ENCODE measurements at places on chromosomes 6 and 20.

GRCh38 chr6:7674291-7674690 is 51.6 kb upstream of the BMP6 start:
- DNase-seq, result no peak

- no peak for DNase-seq
Measured at GRCh38 chr6:3635482-3635881, 116.0 kb downstream of the PXDC1 start.

GRCh38 chr6:43142101-43142500 is 29.0 kb upstream of the SRF start:
- DNase-seq, result peak; percentile 56

DNA sequence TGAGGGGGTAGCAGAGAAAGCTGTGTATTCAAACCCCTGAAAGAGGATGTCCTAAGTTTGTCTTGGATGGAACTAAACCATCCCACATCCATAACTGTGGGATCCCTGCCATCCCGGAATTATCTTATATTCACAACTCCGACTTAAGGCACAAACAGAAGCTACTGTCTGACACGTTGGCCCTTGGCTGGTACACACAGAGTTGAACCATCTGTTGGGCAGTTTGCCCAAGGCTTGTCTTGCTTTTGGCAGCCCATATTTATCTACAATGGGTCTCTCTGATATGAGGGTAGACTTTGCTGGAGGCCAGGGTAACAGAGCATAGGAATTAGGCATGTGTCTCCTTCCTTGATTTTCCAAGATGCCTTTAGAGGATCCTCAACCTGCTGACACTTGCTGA is 116.6 kb upstream of the PROKR2 start:
- no peak for DNase-seq

DNA sequence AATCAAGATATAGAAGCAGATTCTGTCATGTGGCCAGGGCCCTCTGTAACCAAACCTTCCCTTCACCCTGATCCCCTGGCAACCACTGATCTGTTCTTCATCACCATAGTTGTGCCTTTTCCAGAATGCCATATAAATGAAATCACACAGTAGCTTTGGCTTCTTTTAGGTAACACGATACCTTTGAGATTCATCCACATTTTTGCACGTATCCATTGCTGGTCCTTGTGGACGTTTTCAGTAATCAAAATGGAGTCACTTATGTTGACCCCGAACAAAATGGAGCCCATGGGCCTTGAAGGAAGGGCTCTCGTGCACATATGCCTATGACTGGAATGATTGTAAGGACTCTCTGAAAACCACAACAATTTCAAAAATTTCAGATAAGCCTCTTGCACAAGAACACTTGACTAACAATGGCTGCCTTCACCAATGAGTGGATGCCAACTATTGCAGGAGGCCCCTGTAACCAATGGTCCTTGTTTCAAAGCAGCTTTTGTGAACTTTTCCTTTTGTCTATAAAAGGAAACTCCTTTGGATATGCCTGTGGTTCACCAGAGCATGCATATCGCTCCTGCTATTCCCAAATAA is 84.3 kb upstream of the RALY start:
- no peak for DNase-seq

DNA sequence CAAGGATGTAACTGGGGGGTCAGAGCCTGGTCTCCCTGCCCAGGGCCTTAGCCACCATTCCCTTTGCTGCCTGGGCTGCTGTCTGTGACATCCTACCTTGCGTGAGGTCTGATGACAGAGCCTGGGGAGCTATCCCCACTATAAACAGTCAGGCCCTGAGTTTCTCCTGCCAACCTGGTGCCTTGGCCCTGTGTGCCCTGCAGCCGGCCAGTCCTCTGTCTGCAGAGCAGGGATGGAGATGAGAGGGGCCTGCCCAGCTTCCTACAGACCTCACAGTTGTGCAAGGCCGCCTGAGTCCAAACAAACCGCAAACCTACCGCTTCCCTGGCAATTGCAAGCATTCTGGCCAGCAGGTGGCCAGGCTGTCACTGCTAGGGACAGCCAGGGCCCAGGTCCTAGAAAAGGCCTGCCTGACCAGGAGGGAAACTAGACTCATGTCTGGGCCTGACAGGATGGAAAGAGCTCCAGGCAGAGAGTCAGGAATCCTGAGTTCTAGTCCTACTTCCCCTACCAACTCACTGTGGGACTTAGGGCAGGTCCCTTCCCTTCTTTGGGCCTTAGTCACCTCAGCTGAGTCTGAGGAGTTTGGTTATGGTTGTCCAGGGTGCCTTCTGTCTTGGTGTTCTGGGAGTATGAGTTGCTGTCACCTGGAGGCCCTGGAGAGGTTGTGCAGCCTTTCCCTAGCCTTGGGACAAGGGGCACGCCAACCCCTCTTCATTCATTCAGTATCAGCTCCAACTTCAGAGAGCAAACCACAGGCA is 86.2 kb downstream of the VEGFA start:
- DNase-seq, result no peak

DNA sequence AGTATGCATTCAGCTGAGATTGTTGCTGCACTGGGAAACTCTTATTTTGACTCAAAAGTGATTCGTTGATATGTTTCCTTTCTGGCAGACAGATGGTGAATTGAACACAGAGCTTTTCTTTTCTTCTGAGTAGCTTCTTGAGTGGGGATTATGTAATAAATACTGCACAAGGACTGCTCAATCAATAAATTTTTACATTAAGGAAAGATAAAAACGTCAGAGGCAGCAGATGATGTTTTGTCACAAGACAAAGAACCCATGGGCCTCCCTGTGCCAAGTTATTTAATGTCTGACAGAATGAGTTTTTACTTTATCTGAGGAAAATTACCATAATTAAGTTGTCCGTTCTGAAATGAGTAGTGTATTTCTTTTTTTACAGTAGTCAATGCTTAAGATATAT is 460.3 kb downstream of the UTRN start:
- no peak for DNase-seq

DNA sequence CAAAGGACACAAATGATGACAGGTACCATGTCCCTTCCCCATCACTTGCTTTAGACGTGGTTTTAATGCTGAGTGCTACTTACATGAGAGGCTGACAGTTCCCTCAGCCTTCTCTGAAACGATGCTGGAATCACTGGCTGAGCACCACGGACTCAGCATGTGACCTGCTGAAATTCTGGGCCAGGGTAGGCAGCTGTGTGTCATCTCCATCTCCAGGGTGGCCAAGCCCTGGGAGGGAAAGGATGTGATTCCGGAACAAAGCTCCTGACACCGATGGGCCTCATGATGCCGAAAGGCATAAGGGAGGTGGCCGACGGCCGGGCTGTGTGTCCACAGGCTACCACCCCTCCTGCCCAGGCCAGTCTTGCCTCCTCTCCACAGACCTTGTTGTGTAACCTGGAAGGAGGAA is 184.3 kb upstream of the CST7 start:
- no peak for DNase-seq

DNA sequence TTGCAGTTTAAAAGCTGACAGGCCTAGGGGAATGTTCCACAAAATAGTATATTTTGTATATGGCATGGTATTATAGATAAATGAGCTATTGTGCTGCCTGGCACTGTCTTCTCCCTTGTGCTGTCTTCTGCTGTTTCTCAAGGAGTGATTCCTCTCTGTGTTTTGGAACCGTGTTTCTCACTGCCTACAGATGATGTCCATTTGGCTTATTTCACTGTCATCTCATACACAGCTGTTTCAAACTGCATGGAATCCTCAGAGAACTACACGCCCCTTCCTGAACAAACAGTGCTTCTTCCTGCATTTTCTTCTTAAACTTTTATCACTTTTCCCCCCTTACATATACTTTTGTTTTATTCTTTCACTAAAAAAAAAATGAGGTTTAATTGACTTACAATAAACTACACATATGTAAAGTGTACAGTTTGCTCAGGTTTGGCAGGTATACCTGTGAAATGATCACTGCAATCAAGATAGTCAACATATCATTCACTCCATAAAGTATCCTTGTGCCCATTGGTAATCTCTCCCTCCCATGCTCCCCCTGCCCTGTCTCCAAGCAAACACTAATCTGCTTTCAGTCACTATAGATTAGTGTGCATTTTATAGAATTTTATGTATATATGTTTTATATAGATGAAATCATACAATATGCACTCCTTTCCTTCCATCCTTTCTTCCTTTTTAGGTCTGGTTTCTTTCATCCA is 43.0 kb downstream of the CBFA2T2 start:
- no peak for DNase-seq

GRCh38 chr6:156944412-156944811 is 167.2 kb downstream of the ARID1B start:
- DNase-seq, result no peak

DNA sequence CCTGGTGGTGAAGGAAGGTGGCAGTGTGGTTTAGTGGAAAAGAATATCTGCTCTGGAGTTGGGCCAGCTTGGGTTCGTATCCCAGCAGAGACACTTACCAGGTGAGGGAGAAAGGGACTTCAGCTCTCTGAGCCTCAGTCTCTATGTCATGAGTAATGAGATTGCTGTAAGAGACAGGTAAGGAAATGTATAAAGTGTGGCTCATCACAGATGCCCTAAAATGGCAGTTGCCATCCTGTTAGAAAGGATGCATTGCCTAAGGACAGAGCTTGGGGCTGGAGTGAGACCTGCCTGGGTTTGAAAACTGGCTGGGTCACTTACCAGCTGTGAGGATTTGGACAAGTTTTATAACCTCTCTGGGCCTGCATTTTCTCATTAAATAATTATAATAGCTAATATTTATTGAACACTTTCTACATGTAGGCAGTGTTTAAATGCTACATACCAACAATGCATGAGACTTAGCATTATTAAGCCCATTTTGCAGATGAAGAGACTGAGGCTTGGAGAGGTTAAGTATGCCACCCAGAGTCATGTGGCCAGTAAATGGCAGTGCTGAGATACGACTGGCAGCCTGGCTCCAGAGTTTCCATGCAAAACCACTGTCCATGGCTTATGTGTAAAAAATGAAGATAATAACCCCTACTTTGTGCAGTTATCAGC is 157.0 kb downstream of the SOBP start:
- DNase-seq, result no peak

GRCh38 chr6:70412252-70413113 is 825 bp upstream of the FAM135A start:
- no peak for DNase-seq

DNA sequence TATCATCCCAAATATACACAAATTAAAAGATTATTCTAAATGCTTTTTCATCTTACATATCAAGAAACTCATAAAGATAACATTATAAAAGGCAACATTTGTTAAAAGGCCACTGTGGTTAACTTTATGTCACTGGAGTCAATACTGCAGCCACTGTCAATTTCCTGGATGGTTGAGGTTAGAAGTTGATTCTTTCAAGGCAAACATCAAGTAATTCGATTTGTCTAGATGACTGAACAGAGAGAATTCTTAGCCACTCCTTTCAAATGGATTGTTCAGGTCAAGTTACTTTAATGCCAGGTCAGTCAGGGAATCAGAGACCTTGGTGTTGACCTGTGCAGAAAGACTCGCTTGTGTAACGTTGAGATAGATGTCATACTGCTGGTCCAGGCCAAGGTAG is 44.4 kb upstream of the SIM1 start:
- no peak for DNase-seq

DNA sequence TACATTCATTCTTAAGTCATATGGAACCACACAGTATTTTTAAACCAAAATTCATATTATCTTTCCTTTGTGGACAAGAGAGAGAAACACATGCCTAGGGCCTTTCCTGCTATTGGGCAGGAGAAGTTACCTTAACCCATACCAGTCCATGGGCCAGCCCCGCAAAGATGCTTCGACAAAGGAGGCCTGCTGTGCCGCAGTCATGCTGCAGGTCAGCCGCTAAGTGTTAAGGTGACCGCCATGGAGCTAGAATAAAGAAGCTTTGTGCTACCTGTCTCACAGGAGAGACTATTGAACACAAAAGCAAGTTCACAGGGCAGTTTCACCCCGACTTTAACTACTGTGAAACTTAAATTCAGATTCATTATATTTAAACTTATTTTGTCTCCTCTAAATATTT is 62.3 kb upstream of the TMEM181 start:
- no peak for DNase-seq

DNA sequence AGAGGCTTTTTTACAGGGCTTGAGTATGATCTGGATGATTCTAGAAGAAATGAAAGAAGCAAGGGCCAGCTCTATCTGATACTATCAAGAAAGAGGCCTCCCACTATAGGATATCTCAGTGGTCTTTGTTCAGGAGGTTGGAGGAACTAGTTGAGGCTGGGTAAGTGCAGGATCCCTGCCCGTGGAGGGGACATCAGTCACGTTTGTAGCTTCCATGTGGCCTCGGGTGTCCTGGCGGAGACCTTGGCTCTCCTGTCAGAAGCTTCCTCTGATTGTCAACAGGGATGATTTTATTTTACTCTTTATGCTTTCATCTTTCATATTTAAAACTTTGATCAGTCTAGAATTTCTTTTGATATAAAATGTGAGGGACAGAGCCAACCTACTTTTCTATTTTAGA is 86.6 kb downstream of the PHACTR3 start:
- no peak for DNase-seq

- no peak for DNase-seq
Measured at GRCh38 chr6:131688286-131688685, 12.9 kb downstream of the OR2A4 start.

- DNase-seq, result no peak
Measured at GRCh38 chr20:62590309-62591121, 51.8 kb upstream of the SLCO4A1 start.

- peak; percentile 65 for DNase-seq
Measured at GRCh38 chr20:46174469-46175126, 56.5 kb downstream of the CD40 start.

GRCh38 chr6:157603971-157604370 is 219.1 kb upstream of the SNX9 start:
- no peak for DNase-seq

- no peak for DNase-seq
Measured at GRCh38 chr6:154689493-154690255, 43.5 kb upstream of the SCAF8 start.

- no peak for DNase-seq
Measured at GRCh38 chr6:23775127-23775526, 350.9 kb upstream of the NRSN1 start.

- no peak for DNase-seq
Measured at GRCh38 chr6:96659084-96659845, 96.3 kb downstream of the FHL5 start.

DNA sequence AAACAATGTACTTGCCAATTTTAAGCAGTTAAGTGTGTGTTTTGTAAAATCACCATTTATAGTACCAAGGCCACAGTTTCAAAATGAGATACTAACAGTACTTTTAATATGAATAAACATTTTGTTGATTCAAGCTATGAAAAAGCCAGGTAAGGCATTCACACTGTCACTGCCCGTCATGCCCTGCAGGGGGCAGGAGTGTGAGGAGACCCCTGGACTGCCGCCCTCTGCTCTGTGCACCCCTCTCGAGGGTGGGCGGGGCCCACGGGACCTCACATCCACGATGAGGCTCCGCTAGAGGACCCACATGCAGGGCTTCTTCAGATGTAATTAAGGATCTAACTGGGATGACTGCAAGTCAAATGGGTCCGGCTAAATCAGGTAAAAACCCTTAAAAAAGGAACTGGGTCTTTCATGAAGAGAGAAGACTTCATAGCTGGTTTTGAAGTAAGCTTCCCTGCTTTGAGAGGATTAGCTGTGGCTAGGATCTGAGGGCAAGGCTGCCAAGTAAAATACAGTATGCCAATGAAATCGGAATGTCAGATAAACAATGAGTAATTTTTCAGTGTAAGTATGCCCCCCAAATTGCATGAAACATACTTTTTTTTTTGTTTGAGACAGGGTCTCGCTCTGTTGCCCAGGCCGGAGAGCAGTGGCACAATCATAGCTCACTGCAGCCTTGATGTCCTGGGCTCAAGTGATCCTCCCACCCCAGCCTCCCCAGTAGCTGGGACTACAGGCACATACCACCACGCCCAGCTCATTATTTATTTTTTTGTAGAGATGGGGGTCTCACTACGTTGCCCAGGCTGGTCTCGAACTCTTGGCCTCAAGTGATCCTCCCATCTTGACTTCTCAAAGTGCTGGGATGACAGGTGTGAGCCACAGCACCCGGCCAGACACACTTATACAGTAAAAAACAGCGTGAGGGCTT is 18.7 kb downstream of the DIDO1 start:
- DNase-seq, result peak; percentile 40

Measured in stimulated activated naive CD8-positive, alpha-beta T cell treated with anti-CD3 and anti-CD28 coated beads, Interleukin-15, amount 100 ng/mL, for 72 hours (primary cell).